ENCODE measurements at places on chromosomes 1 and 21.

- no peak for DNase-seq
Observed at GRCh38 chr1:56526571-56527174, 52.7 kb downstream of the PLPP3 start.

DNA sequence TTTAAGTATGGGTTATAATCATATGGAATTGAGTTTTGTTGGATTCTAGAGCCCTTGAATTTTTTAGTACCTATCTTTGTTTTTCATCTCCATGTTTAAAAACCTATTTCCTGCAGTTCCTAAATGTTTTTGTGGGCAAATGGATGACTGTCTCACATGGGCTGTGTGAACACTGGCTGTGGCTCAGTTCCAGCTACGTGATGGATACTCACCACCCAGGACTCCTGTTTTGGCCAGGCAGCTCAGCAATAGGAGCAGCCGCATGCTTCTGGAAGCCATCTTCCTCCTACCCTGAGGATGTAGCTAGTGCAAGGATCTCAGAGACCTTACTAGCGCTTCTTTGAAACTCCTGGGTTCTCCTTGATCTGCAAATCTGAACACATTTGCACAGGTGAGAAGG is 2.8 kb downstream of the REG4 start:
- DNase-seq, result no peak

DNA sequence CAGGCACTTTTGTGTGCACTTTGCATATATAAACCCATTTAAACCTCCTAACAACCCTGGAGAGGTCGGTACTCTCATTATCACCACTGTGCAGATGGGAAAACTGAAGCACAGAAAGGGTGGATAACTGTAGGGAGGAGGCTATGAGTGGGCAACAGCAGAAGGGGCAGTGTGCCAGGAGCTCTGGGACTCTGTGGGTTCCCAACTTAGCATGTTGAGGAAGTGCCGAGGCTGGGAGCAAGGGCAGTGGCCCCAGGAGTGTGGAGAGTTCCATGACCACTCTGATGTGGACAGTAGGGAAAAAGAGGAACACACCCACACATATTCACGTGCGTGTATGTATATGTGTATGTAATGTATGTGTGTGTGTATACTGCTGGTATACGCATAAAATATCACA is 25.7 kb upstream of the KCNC4 start:
- no peak for DNase-seq

DNA sequence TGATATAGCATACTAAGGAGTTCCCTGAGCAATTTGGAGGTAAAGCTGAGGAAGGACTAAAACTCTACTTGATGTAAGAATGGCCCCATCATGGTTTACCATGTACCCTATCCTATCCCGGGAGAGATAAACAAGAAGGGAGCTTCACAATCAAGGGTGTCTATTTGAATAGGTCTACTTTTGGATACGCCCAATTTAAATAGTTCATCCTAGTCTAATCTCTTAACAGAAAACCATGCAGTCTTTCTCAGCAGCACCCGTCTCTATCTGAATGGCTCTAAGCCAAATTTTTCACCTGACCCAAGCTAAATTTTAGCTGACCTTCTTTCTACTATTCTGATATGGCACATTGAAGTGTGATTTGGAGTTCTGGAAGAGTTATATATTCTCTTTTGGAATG is 122.0 kb downstream of the TNNI3K start:
- DNase-seq, result no peak

GRCh38 chr1:1777950-1778662 is at the start of gene NADK:
NADK (minus strand) TSS chr1:1778470; CDS start chr1:1765406, 13,064 bp downstream.
- DNase-seq, result peak; percentile 42

DNA sequence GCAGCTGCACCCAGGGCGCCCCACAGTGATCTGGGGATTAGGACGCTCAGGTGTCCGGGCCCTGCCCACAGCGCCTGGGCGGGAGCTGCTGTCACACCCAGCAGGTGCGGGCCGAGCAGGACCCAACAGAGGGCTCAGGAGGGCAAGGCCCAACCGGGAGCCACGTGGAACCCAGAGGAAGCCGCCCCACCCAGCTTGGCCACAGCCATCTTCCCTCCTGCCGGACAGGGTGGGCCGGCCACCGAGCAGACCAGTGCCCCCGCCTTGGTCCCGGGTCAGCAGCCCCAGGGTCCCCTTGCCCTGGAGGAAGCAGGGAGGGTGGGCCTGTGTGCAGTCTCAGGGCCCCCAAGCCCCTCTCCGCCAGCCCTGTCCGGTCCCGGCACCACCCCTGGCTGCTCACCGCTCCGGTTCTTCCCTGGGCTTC is 6.3 kb upstream of the TTLL10 start:
- DNase-seq, result no peak

DNA sequence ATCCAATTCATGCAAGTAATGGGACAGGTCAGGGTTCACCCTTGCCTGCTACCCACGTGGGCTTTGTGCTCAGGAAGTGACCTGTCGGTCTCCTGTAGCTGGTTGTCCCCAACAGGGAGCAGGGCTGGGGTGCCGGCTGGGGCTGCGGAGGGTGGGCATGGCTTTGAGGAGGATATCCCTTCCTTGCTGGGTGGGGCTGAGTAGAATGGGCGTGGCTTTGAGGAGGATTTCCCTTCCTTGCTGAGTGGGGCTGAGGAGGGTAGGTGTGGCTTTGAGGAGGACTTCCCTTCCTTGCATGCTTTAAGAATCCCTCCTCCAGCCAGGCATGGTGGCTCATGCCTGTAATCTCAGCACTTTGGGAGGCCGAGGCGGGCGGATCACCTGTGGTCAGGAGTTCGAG is 151.3 kb downstream of the CLIC6 start:
- no peak for DNase-seq

DNA sequence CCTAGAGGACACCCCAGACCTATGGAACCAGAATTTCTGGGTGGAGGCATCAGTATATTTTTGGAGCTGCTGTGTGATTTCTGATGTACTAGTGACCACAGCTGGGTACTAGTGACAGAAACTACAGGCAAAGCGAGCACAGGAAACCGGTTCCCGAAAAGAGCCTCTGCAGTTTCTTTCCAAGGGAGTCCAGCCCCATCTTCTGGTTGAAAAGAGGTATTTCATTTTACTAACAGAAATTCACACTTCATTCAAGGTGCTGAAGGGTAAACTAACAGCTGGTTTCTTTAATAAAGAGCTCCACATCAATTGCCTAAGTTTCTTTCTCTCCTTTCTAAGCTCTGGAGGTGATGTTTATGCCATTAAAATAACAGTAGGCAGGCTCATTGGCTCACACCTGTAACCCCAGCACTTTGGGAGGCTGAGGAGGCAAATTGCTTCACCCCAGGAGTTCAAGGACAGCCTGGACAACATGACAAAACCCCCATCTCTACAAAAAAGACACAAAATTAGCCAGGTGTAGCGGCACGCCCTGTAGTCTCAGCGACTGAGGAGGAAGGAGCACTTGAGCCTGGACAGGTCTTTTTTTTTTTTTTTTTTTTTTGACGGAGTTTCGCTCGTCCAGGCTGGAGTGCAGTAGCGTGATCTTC is 22.0 kb downstream of the THAP3 start:
- no peak for DNase-seq
